ENCODE measurements at places on chromosomes 12 and 14.

DNA sequence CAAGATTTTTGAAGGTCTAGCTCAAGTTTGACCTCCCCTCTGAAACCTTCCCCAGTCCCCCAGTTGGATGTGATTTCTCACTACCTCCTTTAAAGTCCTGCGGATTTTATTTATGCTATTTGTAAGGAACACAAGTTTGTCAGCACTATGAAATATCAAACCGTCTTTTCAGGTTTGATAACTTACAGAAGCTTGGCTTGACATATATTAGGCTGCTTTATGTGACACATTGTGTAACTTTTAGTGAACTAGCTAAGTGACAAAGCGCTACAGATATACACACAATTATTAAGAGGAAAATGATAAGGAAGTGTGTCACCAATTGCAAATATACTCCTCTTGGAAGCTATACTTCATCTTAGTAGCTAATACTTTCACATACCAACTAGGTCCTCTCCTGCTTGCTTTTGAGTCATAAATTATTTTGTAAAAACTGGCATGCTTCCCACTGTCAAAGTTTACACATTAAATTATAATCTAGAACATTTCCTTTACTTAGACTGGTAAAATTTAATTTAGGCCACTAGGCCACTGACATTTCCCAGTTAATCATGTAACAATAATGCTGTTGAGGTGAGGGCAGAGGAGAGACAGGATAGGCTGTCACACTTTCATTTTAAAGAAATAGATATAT lies 149.5 kb downstream of the TMTC3 start:
- DNase-seq = no peak

GRCh38 chr12:42590330-42590934 lies 886 bp upstream of the PRICKLE1 start:
- no peak for DNase-seq

GRCh38 chr14:29636870-29637269 lies 290.8 kb downstream of the PRKD1 start:
- no peak for DNase-seq

GRCh38 chr14:92451755-92452154 lies 61.8 kb upstream of the RIN3 start:
- no peak for DNase-seq

GRCh38 chr14:68544081-68544892 lies 248.6 kb downstream of the ZFP36L1 start:
- peak; percentile 100 for DNase-seq

- DNase-seq = no peak
Measured at GRCh38 chr14:89041257-89041582, 216.8 kb downstream of the TTC8 start.

DNA sequence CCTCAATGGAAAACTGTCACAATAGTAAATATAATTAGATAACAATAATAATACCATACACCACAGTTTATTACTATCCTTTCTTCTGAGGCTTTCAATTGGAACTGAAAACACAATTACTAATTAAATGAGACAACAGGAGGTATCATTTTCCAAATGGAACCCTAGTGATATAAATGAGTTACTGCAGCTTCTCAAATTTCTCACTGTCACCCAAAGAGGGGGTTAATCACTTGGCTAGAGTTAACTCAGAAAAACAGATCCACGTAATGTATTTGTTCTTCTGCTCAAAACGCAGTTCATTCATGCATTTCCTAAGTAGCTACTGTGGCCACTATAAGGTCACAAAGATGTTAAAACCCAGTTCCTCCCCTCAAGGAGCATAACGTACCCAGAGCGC lies 120.9 kb upstream of the FOXN3 start:
- DNase-seq = no peak

DNA sequence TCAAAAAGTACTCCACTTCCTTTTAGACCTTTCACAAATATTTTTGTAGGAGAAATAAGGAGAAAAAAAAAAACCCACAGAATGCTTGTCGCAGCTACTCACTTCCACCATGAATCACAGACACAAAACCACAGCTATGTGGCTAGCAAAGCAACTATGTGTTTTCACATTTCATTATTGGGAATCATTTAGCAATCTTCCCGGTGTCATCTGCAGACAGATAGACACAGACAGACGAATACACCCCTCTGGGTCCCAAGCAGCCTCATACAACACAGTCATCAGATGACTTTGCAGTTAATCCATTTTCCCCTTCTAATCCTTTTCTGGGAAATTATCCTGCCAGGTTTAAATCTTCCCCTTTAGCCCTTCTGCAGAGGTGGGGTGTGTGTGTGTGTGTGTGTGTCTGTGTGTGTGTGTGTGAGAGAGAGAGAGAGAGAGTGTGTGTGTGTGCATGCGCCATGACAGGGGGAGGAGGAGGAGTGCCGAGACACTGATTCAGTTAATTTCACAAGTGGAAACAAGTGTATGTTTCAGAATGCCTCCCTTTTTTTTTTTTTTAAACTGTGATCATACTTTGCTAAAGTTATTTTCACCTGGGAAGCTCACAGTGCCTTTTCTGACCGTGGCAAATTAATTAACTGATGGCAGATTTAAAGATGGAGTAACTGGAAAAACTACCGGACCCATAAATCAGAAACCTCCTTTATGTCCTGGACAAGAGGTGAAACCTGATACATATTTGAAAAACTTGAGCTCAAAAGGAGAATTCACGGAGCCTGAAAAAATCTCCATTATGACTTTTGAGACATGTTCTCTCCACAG lies 39.9 kb downstream of the LTBP2 start:
- peak; percentile 100 for DNase-seq

DNA sequence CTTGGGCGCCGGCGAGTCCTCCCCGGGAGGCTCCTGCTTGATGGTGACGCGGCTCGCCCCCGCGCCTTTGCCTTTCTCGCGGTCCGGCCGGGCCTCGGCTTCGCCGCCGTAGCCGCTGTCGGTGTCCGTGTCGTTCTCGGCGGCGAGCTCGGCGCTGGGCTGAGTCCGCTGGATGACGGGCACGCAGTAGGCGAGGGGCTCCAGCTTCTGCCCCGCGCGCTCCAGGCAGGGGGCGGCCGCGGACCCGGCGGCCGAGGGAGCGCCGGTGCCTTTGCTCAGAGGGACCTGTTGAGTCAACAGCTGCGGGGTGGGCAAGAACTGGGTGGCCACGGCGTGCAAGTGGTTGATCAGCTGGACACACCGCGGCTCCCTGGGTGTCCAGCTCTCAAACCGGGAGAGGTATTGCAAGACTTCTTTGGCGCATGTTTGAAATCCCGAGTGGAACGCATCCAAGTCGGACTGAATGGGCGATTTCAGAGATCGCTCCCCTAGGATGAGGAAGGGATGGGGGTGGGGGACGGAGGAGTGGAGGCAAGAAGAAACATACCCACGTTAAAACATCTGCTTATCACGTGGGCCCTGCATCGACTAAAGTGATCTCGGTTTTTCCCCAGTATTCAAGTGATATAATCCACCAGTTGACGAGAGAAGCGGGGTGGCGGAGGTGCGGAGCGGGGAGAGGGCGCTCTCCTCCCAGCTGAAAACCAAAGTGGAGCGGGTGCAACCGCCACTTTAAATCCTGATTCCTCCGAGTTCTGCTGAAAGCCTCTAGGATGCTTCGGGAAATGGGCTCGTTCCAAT lies 2.0 kb downstream of the BHLHE41 start:
- DNase-seq = peak; percentile 86

DNA sequence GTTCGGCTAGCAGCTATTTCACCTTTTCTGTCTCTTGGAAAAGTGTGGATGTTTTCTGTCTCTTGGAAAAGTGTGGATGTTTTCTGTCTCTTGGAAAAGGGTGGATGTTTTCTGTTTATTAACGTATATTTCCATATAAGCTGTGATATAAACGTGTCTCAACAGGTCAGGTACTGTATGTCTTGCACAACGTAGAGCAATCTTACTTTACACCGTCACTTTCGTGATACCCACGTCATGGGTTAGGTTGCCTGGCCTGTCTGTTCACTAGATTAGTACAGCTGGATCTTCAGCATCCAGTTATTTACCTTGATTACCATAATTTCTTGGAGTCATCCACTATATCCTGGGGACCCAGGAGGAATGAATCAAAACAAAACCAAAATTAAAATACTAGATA lies 14.1 kb downstream of the CLEC7A start:
- no peak for DNase-seq

DNA sequence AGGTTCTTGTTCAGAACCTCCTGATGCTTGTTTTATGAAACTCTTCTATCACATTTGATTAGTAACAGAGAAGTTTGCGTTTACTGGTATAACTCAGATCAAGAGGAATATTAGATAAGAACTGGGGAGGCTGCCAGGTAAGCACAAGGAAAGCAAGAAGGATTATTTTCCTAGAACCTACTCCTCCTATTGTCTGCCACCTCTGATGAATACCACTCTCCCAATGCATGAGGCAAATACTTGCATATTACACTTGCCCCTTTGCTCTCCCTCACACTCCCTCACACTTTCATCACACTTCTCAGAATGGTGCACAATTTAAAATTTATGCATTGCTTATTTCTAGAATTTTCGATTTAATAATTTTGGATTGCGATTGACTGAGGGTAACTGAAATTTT lies 43.6 kb downstream of the LIN7A start:
- DNase-seq = no peak

DNA sequence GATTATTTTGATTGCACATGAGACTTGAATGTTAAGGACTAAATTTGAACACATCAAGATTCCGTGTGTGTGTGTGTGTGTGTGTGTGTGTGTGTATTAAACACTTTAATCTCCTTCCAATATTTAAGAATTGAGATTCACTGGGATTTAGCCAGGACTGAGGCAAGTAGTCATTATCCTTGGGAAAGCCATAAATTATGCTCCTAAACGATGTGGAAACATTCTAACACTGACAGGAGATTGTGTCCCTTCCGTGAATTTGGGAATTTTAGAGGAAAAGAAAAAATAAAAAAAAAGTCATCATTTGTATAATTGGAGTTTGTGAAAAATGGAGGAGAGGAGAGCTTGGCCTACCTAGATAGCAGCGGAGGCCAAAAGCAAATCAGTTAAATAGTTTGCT lies 212.9 kb downstream of the DUSP6 start:
- no peak for DNase-seq

DNA sequence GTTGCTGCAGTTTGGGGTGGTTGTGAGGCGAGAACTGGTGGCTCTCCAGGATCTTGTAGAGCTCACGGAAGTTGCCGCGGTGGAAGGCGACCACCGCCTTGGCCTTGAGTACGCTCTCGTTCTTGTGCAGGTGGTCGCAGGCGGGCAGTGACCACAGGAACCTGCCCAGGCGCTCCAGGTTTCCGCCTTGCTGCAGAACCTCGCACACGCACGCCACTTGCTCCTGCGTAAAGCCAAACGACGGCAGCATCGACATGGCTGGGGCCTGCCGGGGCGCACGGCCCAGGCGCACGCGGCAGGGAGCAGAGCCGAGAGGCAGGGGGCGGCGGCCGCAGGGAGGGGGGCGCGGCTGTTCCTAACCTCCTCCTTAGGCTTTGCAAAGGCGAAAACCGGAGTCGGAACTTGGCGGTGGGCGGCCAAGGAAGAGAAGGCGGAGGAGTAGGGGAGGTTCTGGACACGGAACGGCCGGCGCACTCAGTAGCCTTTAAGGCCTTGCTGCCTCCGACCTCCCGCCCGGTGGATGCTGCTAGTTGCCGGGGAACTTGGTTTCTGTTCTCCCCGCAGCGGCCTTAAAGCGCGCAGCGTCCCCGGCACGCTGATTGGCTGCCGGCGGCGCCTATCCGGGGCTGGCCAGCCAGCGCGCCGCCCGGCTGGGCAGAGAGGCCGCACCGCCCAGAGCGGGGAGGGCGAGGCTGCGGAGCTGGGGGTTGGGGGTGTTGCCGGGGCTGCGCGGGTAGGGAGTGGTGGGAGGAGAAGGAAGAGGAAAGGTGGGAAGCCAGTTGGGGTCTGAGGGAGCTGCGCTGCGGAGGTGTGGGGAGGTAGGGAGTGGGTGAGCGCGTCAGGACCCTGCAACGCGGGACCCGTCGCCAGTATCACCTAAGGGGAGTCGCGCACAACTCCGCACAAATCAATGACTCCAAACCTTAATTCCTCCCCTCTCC lies at the start of gene SIX1:
TSS of gene SIX1 (minus strand) at position 544 of the 941 bp plus-strand sequence. CDS start at position 256, 288 bp downstream.
- DNase-seq = peak; percentile 91

GRCh38 chr12:30930238-30930637 lies 3.7 kb downstream of the TSPAN11 start:
- DNase-seq = no peak

- no peak for DNase-seq
Measured at GRCh38 chr12:99122496-99122895, 477.4 kb downstream of the APAF1 start.

DNA sequence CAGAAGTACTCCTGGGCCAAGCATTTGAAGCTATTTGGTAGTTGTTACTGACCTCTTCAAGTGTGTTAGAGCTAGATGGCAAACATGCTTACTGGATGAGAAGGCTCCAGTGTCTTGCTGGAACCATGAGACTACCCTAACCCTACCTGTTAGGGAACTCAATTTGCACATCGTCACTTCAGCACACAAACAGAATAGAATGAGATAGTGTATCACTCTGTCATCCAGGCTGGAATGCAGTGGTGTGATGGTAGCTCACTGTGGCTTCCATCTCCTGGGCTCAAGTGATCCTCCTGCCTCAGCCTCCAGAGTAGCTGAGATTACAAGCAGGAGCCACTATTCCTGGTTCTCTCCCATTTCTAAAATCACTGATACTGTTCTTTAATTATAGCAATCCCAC lies 417.0 kb upstream of the ATXN7L3B start:
- no peak for DNase-seq

DNA sequence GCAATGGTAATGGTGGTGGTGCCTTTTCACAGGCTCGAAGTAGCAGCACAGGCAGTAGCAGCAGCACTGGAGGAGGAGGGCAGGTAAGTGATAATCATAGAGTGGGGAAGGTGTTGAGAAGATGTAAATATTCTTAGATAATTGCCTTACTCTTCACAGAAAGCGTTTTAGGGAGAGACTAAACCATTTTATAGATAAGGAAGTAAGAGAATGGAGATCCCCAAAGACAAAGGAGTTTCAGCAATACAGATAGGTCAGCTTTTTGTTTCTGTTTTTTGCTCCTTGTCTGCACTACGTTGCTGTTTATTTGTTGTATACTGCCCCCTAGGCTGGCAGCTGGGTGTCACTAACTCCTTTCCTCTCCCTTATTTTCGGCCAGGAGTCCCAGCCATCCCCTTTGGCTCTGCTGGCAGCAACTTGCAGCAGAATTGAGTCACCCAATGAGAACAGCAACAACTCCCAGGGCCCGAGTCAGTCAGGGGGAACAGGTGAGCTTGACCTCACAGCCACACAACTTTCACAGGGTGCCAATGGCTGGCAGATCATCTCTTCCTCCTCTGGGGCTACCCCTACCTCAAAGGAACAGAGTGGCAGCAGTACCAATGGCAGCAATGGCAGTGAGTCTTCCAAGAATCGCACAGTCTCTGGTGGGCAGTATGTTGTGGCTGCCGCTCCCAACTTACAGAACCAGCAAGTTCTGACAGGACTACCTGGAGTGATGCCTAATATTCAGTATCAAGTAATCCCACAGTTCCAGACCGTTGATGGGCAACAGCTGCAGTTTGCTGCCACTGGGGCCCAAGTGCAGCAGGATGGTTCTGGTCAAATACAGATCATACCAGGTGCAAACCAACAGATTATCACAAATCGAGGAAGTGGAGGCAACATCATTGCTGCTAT lies 2.0 kb downstream of the SP1 start:
- peak; percentile 84 for DNase-seq

DNA sequence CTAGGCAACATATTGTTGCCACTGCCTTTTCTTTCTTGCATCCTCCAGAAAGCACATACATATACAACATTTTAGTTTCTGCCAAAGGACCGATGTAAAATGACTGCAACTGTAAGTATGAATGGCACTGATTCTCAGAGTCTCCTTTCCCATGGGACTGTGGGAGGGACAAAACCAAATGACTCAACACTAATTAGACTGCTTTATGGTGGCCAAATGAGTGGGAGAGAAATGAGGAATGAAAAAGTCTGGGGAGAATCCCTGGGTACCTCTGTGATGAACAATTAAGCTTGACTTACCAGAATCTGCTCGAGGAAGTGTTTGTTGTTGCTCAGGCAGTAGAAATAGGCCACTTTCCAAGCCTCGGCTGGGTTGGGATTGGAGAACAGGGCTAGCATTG lies 10.1 kb downstream of the ZFYVE26 start:
- peak; percentile 55 for DNase-seq

Data from fibroblast of mammary gland (primary cell).